NCI-H2171 (cell line): ENCODE measurements at places on chromosomes 13 and 19.

DNA sequence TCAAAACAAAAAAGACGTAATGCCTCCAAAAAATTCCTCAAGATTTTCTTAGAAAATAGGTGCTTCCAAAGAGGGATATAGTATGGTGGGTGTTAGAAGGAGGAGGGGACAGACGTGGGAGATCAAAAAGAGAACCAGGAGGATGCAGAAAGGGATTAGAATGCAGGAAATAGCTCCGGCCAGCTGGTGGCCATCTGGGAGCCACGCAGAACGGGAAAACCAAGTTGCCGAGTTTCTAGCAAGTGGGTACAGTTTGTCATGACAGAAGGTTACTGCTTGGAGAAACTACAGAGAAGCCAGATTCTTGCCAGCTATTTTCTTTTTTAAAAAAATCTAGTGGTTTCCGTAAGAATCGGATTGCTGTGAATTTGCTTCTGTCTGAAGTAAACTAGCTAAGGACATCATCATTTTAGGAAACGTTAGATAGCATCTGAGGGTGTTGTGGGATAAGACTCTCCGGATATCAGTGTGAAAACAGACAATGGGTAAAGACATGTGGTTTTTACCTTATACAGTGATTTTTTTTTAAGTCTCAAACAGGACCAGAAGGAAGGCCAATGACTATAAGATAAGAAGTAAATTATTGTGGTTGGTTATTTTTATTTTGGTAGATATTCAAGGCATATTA lies 104.9 kb downstream of the HSPH1 start:
- DNase-seq: no peak

GRCh38 chr13:95507991-95508390 lies 44.5 kb upstream of the CLDN10 start:
- no peak for DNase-seq

GRCh38 chr13:43936647-43937046 lies 56.9 kb downstream of the LACC1 start:
- no peak for DNase-seq

DNA sequence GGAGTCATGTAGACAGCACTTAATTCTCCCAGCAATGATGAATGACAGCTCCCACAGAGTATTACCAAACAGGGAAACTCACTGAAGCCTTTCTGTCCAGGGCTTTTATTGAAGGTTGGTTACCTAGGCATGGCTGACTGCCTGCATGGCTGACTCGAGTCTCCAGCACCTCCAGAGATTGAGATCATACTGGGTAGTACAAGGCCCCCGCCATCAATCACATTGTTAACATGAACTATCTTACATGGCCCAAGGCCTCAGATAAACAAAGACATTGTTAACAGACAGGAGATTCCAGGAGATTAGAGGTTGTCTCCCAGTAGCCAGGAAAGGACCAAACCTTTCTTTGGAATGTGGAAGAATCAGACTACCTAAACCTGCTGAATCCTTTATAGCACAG lies 128.3 kb upstream of the LSM14A start:
- DNase-seq: no peak

DNA sequence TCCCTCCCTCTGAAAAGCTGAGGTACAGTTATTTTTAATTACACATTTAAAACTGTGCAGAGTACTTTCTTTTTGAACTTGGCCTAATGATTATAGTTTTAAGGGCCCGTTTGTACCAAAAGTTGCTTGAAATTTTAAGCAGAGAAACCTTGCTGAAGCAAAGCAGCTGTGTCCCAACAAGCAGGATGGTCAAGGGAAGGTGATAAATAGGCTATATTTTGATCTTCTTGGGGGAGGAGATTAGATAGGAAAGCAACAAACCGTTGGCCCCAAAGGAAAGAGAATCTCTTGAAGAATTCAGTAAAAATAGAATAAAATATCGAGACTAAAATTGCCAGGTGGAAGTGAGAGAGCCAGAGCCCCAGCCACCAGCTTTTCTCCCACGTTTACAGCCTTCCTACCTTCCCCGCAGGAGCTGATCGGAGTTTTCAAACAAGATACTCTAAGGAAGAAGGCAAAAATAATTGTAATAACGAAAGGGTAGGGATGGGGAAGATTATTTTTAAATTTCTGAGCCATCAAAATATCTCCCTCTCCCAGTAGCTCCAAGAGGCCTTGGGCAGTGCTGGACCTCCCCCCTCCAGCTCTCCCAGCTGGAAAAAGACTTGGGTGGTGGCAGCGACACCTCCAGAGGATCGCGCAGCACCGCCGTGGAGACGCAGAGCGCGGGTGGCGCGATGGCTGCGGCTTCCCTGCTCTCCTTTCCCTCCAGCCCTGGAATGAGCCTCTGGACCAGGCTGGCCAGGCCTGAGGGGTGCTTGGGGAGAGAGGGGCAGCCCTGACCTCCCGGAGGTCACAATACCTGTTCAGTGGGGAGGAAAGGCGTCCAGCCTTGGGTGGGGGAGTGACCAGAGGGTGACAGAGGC lies 5.8 kb downstream of the ZIC2 start:
- DNase-seq: no peak

GRCh38 chr19:49816590-49816989 lies 1.5 kb upstream of the MED25 start:
- no peak for DNase-seq

DNA sequence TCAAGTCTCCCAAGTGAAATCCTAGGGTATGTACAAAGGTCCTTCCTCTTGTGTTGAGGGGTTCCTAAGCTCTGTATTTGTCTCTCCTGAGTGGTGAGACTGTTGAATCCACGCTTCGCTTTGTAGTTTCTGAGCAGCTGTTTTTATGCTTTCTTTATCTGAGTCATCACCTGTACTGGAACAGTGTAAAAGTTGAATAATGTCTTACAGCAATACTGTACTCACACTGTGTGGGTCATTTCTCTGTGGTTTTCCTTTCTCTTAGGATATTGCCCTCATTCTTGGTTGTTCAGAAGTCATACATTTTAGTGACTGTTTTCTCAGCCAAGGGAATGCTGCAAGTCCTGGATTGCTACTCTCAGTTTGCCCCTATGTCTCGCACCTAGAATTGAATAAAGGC lies 1596.6 kb downstream of the SLITRK5 start:
- no peak for DNase-seq

GRCh38 chr13:42883142-42883541 lies 101.8 kb downstream of the FAM216B start:
- DNase-seq: no peak
